ENCODE measurements at places on chromosomes 3 and 15. TPM values are rescaled to one million over a fixed set of nuclear protein-coding genes. Genes with fewer than 3 reads are reported as not detected.

DNA sequence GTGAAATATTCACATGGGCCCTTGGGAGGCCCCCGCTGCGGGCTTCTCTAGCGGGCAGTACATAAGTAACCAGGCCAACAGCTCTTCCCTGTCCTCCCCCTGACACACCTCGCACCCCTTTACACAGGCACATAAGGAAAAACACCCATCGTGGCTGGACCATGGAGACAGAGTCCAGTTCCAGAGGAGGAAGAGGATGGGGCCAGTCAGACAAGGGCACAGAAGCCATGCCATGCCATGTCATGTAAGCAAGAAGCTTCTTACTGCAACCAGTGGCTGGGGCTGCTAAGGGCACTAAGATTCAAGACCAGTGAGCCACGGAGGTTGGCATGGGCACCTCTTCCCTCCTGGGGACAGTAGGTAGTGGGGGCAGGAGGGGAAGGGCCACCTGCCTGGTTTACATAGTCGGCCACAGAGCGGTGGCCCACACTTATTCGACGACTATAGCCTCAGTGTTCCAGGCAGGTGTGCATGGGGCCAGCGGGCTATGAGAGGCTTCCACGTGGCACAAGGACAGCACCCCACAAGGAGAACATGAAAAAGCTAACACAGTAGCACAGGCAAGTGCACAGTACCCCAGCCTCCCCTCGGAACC, 5.7 kb upstream of the CYP11A1 start:
- DNase-seq = no peak

GRCh38 chr3:105158286-105158685, 208.4 kb upstream of the ALCAM start:
- no peak for DNase-seq

- no peak for DNase-seq
Measured at GRCh38 chr3:50319181-50319893, 3.2 kb downstream of the HYAL2 start.

- no peak for DNase-seq
Measured at GRCh38 chr3:128068156-128068620, 16.0 kb downstream of the SEC61A1 start.

IL17RE gene
- polyA plus RNA-seq = 3.4 TPM

TPRG1 gene
- polyA plus RNA-seq = 0.11 TPM

All from H1 (cell line).